ENCODE measurements at places on chromosomes 16 and 17.

DNA sequence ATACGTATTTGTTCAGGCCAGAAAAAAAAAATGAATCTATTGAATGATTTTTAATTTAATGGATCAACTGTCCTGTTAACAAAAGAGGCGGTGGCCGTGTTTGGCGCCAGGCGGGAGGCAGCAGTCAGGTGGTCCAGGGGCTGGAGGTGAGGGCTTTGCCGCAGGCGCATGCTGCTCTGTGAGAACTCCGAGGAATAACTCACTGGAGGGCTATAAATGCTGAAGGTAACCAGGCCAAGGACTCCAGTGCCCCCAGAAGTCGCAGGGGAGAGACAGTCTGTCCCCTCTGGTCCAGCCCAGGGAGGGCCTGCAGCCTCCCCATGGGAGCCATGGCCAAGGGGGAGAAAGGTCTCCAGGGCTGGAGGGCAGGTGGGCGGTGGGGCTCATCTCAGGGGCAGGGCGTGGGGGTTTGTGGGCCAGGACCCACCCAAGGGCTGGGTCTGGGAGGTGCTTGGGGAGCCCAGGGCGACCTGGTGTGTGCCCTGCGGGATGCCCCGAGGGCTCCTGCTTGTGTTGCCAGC lies 7.1 kb upstream of the BAHCC1 start:
- DNase-seq, result no peak

DNA sequence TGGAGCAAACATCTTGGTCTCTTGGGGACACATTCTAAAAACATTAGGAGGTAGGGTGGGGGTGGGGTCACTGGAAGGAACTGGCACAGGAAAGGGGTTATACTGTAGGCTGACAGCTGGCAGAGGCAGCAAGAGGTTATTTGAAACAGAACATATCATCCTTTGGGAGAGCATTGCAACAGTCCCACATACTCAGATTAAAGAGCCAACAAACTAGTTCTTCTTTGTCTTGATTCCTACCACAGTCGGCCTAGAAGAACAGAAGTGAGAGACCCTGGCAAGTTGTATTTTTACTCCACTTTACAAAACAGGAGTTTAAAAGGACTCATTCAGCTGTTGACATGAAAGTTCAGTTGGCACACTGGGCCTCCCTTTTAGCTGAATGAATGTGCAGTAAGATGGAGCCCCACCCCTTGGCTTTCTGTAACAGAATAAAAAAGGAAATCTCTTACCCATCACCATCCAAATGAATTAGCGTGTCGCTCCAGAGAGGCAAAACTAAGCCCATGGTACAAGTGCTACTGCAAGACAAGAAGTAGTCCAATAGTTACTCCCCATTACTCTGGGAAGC lies 54.6 kb upstream of the CORO6 start:
- DNase-seq, result no peak

GRCh38 chr17:79981661-79982101 lies 54.0 kb downstream of the TBC1D16 start:
- no peak for DNase-seq

DNA sequence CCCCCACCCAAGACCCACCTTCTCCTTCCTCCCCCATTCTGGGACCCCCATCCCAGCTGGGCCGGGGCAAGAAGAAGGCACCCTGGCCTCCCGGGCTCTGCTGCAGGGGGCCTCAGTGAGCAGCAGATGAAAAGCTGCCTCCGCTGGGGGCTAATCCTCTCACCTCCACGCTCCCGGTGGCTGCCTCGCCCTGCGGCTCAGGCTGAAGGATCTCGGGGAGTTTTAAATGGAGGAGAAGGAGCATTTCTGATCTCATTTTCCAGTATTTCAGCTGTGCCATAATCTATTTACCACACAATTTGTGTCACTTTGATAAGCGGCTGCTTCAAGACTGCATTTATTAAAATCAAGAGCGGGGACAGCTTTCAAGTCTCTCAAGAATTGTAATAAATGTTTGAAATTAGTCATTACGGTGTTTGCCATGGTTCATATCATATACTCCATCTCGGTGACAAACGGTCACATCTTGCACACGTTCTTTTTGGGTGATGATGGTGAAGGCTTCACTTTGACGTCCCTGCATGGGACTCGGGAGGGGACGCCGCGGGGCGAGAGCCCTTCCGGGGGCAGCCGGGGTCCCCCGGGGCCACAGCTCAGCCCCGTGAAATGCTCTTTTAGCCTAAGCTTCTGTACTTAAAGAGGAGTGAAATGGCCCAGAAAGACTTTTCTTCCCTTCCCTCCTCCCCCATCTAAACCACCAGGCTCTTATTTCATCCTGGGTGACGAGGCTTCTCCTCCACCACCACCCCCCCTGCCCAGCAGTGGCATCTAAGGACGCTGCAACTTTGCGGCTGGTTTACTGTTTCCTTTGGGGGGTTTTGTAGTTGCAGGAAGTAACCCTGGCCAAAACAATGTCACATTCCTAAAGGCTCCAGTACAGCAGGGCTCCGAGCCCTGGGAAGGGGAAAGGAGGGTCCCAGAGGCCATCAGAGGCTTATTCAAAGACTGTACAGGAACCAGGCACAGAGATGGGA lies 313.1 kb upstream of the TNRC6C start:
- DNase-seq, result peak; percentile 10

DNA sequence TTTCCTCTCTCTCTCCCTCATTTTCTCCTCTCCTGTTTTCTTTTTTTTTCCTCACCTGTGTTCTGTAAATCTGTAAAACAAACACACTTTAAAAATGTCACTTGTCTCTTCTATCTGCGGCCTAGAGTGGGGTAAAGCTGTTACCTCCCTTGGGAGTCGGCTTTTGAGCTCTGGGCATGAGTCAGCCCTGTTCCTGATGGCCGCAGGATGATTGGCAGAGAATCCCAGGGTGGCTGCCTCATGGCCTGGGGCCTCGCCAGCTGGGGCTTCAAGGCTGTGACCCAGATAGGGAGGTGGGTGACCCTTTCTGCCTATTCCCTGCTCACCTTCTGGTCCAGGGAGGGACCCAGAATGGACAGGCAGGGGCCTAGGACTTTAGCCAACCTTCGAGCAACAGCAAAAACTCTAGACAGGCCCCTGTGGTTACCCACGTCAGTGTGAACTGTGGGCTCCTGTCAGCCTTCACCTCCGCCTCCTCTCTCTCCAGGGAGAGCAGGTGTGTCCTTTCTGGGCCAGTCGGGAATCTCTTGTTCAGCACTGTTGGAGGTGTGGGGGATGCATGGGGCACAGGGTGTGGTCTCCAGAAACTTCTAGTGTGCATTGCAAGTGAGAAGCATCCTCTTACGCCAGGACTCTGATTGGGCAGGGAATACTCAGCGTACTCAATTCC lies 87.4 kb downstream of the RAP1GAP2 start:
- DNase-seq, result peak; percentile 7

DNA sequence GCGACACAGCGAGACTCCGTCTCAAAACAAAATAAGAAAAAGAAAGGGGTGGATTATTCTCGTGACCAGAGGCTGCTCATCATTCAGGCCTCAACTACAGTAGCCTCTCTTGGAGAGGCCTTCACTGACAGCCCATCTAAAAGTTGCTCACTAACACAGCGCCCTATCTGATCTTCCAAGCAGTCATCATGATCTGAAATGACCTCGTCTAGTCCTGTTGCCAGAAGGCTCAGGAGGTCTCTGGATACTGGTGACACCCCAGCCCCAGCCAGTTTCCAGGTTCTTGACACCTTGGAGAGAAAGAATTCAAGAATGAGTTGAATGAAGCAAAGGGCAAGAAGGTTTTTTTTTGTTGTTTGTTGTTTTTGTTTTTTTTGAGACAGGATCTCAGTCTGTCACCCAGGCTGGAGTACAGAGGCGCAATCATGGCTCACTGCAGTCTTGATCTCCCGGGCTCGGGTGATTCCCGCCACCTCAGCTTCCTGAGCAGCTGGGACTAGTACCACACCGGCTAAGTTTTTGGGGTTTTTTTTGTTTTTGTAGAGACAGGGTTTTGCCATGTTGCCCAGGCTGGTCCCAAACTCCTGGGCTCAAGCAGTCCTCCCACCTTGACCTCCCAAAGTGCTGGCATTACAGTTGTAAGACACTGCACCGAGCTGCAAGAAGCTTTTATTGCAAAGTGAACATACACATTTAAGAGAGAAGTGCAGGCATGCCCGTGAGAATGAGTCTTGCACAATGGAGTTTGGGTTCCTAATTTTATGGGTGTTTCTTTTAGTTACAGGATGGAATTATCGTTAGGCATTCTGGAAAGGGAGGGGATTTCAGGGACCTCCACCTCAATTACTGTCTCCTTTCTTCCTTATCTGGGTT lies 2.7 kb upstream of the ZC3H7A start:
- no peak for DNase-seq

DNA sequence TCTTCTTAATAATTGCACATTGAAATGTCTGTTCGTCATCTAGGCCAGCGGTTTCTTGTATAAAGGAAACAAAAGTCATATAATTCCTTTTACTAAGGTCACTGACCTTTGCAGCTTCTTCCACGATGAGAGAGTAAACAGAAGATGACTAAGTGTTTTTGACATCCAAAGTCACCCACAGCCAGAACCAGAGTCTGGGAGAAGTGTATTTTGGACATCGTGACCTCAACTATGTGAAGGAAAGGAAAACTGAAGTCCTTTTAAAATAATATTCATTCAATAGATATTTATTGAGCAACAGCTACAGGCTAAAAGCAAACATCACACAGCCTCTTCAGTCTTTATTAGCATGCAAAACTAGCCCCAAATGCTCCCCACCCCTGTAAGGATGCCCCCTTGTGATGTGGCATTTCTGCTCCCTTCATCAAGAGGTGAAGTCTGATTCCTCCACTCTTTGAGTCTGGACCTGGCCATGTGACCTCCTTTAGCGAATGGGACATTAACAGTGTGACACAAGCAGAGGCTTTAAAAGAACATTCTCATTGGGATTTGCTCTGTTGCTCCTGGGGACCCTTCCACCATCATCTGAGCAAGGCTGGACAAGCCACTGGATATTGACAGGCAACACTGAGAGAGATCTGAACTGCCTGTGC lies 8.1 kb upstream of the PMP22 start:
- DNase-seq, result peak; percentile 81

DNA sequence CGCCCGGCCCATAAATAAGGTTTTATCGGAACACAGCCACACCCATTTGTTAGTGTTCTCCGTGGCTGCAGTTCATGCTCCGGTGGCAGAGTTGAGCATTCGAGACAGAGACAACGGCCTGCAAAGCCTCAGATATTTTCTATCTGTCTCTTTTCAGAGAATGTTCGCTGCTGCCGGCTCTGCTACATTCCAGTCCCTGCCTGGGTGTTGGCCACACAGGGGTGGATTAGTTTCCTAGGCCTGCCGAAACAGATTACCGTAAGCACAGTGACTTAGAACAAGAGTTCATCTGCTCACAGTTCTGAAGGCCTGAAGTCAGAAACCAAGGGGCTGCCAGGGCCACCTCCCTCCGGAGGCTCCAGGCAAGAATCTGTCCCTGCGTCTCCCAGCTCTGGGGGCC lies 19.1 kb upstream of the GSG1L start:
- no peak for DNase-seq
